NCI-H524 treated with DMSO at 0.1 percent for 48 hours (cell line): ENCODE measurements at places on chromosomes 5 and 9.

DNA sequence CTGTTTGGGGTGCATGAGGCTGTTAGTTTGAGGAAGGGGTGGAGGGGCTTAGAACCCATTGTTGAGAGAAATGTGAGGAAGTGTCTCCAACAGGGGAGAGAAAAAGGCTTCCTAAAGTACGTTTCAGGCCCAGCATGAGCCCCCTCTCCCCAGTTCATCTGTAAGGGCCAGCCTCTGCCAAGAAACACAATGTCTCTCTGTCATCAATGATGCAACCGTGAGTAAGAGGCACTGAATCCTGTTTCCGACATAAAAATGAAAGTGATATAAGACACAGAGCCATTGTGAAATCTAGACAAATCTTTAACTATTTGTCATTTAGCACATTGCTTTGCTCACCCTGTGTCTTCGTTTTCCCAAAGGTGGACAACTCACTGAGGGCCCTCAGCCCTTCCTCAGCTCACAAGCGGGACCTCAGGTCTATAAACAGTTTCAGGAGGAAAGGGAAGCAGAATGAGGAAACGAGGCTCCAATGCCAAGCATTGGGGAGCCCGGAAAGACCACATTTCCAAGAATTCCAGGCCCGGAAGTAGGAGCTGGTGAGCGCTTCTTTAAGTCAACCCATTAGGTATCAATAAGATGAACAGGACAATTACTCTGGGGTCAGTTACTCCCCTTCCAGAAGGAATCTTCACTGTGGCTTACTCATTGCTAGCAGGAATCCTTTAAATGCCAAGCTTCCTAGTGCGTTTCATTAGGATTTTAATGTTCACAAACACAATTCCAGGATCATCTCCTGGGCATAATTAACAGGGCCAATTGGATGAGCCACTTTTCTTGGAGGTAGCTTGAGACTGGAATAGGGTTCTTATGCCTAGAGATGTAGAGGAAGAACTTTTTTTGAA is 59.0 kb upstream of the KLF4 start:
- DNase-seq = no peak

DNA sequence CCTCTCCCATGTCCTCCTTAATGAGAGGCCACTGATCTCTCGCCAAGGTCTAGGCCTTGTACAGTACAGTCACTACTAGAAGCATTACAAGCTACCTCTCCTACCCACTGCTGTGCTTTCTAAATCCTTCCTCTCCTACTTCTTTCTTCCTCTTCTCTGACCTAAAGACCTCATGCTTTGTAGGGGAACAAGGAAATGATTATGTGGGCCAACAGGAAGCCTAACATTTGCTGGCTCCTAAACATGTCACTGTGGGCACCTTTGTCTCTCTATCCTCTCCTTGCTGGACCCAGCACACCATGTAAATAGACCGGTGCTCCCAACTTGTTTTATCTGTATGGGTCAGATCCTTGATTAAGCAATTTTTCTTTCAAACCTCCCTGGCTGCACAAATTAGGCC is 16.7 kb downstream of the SLC28A3 start:
- DNase-seq = no peak

DNA sequence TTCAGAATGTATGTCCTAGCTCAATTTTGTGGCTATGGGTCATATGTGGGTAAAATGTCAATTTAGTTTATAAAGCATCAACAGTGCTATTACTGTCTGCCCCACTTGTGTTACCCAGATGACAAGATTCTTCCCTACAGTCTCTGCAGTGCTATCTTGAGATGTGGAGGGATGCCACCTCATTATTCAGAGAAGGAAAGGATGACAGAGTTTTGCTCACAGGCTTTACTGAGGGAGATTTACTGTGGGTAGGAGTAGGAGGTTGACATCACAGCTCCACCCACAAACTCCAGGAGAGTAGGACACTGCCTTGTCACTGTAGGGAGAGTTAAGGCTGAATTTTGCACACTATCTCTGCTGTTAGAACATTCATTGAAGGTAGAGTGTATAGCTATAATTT is 359.3 kb downstream of the HTR1A start:
- no peak for DNase-seq

- no peak for DNase-seq
Measured at GRCh38 chr9:121924700-121925099, 168.4 kb downstream of the TTLL11 start.

GRCh38 chr9:79569814-79570447 is 1.8 kb upstream of the TLE4 start:
- no peak for DNase-seq

DNA sequence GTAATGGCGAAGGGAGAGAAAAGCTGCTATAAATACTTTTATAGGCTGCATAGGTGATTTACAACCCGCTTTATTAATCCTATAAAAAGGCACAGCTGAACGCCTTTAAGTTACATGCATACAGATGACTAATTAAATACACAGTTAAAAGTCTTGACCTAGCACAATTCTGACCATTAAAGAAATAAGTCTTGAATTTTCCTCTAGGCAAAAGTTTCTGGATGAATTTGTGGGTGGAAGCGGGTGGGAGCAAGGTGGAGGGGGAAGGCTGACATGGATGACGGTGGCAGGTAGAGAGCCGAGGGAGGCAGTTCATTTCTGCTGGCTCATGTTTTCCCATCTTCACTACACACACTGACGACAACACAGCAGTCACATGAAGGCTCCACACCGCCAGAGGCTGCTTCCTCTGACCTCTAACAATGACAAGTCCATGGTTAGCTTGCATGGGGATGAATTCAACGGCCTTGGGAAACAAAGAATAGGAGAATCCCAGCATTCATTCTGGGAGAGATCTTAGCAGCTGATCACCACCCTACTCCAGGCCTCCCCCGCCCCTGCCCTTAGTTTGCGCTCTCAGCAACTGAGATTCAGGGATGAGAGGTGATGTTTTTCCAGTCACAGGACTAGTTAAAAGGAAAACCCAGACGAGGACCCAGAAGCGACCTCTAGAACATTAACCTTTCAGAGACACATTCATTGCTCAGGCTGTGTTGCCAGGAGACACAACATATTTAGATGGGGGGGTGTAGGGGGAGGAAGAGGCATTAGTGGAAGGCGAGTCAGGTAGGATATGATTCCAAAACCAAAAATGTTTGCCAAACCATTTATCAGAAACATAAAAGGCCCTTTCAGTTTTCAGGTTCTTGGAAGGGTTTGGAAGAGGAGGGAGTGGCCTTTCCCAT is 329.3 kb downstream of the PIK3R1 start:
- no peak for DNase-seq

GRCh38 chr5:117671551-117671950 is 1096.9 kb upstream of the SEMA6A start:
- DNase-seq = no peak

DNA sequence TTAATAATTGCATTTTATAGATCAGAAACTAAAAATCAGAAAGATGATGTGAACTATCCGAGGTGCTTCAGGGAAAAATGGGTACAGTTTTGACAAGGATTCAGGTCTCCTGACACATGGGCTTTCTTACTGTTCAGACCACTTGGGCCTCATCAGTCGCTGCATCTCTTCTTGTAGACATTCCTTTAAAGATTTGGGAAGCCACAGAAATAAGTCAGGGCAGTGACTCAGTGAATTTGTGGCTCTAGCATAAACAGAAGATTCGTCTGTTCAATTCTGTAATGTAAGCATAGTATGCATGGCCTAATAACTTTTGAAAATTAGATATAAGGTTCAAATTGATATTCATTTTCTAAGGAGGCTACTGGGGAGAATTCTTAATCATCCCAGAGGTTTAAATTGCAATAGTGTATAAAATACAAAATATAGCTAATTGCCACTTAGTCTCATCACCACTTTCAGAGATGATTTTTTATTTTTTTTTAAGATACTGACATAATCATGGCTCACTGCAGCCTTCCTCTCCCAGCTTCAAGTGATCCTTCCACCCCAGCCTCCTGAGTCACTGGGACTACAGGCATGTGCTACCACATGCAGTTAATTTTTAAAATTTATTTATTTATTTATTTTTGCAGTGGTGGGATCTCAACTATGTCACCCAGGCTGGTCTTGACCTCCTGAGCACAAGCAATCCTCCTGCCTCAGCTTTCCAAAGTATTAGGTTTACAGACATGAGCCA is 48.9 kb downstream of the RASEF start:
- DNase-seq = no peak

GRCh38 chr9:91155746-91156376 is 205.9 kb downstream of the AUH start:
- DNase-seq = no peak

DNA sequence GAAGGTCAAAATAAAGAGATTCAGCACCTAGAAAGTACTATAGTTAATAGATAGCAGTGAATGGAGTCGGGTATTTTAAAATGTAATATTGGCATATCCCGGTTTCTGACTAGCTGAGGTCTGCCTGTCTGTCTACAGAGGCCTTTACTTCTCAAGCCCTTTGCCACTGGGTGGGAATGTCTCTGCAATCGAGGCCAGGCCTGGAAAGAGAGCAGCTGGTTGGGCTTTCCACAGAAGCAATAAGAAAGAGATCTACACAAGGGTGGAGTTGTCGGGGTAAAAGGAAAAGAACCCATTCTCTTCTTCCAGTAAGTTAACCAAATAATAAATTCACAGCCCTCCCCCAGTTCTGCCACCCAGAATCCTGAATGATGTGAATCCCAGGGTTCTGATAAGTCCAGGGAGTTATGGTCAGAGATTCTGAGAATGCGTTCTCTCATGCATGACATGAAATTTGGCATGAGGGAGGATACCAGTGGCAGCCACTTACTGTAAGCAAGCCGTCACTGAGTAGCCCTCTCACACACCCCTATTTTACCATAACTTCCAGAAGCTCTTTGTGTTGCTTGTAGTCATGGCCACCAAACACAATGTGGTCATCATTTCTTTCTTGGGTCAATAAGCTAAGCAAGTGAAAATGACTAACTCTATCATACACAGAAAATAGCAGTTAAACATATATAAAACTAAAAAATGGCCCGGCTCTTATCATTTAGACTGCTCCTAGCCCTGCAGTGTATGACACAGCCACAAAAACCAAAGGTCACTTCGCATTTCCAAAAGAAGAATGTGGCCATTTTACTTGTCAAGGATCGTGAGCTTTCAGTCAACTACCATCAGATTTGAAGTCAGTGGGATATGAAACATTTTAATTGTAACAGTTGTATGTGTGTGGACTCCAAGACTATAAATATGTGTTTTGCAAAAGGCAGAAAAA is 185.0 kb downstream of the GLIS3 start:
- no peak for DNase-seq

DNA sequence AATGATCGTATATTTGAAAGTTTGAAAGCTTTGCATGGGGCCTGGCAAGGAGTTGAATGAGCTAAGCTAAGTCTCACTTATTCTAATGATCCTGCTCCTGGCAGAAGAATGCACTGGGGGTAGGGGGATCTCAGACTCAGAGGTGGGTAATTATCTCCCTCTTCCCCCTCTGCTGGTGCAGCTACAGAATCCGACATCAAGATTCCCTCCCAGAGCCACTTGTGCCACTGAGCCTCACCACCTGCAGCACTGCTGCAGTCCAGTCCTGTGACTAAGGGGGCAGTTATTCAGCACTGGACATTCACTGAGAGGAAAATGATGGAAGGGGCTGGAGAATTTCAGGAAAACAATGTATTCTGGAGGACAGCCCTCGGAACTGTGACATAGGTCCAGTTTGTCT is 205.8 kb downstream of the DEPDC1B start:
- DNase-seq = no peak

GRCh38 chr5:59021286-59021673 is 438.4 kb downstream of the RAB3C start:
- no peak for DNase-seq

GRCh38 chr9:128983536-128983935 is 36.0 kb downstream of the NUP188 start:
- no peak for DNase-seq

GRCh38 chr5:9338796-9339195 is 207.1 kb downstream of the SEMA5A start:
- no peak for DNase-seq

DNA sequence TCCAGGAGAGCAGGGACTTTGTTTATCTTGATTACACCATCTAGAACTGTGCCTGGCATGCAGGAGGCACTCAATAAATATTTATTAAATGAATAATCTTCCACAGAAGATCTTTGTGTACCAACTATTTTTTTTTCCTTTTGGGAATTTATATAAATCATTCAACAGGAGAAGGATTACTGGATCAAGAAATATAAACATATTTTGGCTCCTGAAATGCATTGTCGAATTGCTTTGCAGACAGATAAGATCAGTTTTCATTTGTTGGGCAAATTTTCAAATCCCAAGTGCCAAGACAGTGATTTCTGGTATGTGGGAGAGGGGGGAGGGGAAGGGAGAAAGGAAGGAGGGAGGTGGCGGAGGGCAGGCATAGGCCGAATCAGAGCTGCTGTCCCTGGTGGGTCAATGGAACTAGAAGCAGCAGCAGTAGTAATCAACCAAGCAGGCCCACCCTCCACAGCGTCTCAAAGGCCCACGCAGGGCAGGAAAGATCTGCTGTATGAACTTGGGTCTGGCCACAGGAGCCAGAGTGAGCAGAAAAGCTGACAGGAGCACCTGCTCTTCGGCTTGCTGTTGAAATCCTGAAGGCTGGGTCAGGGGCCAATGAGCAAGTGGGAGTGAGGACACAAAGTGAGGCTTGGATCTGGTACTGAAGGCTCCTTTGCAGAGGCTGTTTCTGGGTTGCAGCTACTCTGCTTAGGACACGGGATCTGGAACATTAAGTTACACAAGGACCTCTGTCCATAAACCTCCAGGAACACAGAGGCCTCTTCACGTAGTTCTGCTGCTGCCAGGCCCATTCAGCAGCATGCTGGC is 15.8 kb upstream of the TRAF1 start:
- no peak for DNase-seq

DNA sequence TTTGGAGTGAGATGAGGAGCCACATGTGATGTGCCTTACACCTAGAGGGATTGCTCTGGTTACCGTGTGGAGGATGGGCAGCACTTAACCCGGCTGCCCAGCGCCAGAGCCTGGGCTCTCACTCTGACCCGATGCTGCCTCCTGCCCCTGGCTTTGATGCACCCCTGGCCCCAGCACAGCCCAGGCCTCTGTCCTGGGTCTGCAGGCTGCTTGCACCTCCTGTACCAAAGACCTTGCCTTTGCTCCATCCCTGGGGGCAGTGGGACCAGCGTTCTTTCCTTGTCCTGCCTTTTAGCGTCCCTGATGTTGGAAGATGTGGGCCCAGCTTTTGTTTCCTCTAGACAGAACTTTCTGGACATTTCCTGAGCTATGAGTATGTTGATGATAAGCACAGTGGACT is 40.4 kb downstream of the FGF18 start:
- no peak for DNase-seq

- DNase-seq = no peak
Measured at GRCh38 chr9:133727277-133727875, 10.8 kb downstream of the SARDH start.
